ENCODE measurements at places on chromosomes 1 and 21.

- no peak for DNase-seq
Observed at GRCh38 chr21:14844001-14844400, 220.8 kb downstream of the NRIP1 start.

GRCh38 chr1:96104906-96105305, 616.7 kb upstream of the PTBP2 start:
- DNase-seq = no peak

- DNase-seq = no peak
Observed at GRCh38 chr1:190429932-190430331, 47.7 kb downstream of the BRINP3 start.

GRCh38 chr1:195188821-195189220, 1419.4 kb downstream of the KCNT2 start:
- no peak for DNase-seq

DNA sequence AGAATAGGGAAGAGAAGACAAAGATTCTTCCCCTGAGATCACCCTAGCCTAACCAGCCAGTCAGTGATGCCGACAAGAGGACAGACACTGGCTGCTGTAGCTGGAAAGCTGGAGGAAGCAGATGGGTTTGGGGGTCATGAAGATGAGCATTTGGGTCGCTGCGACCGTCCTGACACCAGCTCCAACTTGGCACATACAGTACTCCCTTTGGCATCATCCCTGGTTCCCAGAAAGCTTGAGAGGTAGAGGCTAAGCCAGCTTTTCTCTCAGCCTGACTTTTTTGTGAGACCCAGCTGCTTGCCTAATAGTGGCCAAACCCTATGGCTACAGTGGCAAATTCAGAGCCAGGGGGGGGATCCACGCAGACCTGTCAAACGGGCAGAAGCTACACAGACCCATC, 43.0 kb upstream of the IKBKE start:
- DNase-seq = no peak

- DNase-seq = no peak
Observed at GRCh38 chr1:157415661-157416060, 136.7 kb downstream of the FCRL5 start.

- no peak for DNase-seq
Observed at GRCh38 chr1:212561501-212561931, 47.0 kb upstream of the ATF3 start.

DNA sequence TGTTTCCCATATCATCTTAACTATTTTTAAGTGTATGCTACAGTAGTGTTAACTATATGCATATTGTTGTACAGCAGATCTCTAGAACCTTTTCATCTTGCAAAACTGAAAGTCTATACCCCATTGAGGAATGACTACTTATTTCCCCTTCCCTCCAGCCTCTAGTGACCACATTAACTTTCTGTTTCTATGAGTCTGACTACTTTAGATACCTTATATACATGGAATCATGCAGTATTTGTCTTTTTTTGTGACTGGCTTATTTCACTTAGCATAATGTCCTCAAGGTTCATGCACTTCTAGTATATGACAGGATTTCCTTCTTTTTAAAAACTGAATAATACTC, 96.5 kb upstream of the BTG3 start:
- DNase-seq = no peak

GRCh38 chr1:110440877-110441276, 10.1 kb upstream of the PROK1 start:
- no peak for DNase-seq

GRCh38 chr1:223363856-223364684, at the start of gene SUSD4:
SUSD4 (minus strand) TSS chr1:223364176; CDS start chr1:223363425, 751 bp downstream.
- peak; percentile 49 for DNase-seq

DNA sequence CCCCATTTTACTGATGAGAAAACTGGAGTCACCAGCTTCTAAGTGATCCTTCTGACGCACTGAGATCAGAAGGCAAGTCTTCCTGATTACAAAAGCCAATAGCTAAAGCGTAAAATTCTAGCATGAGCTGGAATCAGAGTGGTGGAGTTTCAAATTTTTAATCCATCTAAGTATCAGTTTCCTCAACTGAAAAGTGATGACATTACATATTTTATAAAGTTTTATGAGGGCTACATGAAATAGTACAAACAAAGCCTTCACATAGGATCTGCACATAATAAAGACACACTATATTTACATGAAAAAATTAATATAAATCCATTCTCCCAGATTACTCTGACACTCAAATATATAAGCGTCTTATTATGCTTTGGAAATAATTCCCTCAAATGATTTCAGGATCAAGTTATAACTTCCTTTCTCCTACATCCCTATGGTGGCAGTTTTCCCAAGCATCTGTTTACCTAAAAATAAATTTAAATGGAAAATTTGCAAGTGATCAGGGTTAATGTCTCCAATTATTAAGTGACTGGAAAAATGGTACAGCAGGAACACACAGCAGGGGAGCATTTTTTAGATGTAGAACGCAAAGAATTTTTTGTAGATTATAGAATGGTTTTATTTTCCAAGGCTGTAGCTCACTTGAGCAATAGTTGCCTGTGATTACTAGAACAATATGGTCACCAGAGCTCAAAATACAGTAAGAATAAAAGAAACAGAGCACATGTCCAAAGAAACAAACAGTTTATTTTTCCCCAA, 490.4 kb upstream of the C1orf87 start:
- no peak for DNase-seq

- DNase-seq = no peak
Observed at GRCh38 chr1:89095737-89096136, 30.2 kb downstream of the GBP2 start.

GRCh38 chr1:24939040-24939674, 9.1 kb upstream of the RUNX3 start:
- DNase-seq = no peak

- DNase-seq = peak; percentile 24
Observed at GRCh38 chr1:229128066-229128608, 142.8 kb upstream of the RAB4A start.

- no peak for DNase-seq
Observed at GRCh38 chr1:180636138-180636537, 4.3 kb downstream of the XPR1 start.
